ENCODE measurements at places on chromosomes 3 and 15.

DNA sequence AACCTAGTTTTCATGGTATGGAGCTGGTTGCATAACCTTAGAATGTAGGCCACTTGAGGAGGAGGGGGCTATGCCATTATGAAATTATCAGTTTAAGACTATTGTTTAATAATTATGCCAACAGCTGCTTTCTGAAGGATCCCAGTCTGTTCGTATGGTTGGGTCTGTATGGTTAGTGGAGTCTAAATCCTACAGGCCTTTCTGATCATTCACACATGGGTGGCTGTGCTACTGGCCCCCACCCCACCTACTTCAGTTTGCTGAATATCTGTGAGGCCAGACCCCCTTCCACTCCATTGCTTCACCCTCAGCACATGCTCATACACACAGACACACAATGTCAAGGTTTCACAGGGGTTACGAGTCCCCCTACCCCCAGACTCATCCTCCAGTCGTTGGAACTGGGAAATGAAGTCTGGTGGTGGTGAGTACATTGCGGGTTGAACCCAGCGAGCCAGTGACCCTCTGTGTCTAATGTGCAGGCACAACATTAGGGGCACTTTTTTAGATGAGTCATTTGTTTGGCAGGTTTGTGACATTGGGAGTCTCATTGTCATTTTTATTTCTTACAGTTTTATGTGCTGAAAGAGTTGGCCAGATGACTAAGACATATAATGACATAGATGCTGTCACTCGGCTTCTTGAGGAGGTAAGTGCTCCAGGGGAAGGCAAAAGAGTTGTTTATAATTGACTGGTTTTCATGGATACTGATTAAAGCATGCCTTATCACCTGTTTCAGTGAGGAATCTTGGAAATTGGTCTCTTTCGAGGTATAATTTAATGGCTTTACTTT is 85.3 kb downstream of the TRAK1 start:
- no peak for DNase-seq

GRCh38 chr15:64665179-64665578 is 110.2 kb downstream of the RBPMS2 start:
- DNase-seq, result no peak

DNA sequence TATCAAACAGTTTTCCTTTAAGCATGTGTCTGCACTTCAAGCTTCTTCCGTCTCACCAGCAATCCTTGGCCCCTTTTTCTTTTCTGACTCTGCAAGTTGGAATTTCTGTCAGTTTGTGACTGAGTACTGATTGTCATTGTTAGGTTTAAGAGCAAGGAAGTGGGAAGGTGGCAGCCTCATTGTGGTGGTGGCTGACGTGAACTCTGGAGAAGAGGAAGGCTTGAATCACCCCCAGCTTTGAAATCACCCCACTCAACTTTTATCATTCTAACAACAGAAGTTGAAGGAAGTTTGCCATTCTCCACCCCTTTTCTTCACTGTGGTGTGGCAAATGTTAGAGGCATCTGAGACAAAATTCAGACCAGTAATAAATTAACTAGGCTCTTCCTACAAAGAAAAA is 231.6 kb upstream of the AGTR1 start:
- no peak for DNase-seq

DNA sequence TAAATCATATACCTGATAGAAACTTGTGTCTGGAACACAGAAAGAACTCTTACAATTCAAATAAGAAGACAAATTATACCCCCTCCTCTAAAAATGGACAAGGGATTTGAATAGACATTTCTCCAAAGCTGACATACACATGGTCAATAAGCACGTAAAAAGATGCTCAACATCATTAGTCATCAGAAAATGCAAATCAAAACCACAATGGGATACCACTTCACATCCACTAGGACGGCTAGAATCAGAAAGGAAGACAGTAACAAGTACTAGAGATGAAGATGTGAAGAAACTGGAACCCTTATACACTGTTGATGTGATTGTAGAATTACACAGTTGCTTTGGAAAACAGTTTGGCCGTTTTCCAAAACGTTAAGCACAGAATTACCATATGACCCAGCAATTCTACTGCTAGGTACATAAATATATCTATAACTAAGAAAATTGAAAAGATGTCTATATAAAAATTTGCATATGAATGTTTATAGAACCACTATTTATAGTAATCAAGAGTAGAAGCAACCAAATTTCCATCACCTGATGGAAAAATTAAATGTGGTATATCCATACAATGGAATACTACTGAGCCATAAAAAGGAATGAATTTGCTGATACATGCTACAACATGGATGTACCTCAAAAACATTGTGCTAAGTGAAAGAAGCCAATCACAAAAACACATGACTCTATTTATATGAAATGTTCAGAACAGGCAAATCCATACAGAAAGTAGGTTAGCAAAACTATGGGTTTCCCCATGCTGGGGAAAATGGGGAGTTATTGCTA is 60.8 kb downstream of the GREM1 start:
- DNase-seq, result no peak

- peak; percentile 69 for DNase-seq
These were observed 619 bp downstream of the TTBK2 start for GRCh38 chr15:42919799-42920518.

GRCh38 chr15:98745179-98745578 is 96.8 kb downstream of the IGF1R start:
- DNase-seq, result no peak

GRCh38 chr15:92666780-92667179 is 11.2 kb upstream of the FAM174B start:
- no peak for DNase-seq

DNA sequence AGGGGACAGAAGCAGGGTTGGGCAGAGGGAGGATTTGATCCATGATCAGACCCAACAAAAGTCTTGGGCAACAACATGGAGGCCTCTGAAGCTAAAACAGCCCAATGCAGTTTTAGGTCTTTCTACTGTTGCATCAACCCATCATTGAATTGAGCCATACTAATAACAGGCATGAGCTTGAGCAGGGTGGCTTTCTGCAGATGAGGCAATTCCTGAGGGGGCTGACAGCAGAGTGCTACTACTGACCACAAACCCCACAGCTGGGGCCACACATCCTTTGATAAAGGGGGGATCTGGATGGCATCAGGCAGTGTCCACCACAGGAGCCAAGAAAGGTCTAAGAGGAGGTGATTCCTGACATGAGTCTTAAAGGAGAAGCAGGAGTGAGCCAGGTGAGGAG is 517.0 kb upstream of the PPP2R3A start:
- DNase-seq, result no peak

- DNase-seq, result no peak
These were observed 264.3 kb upstream of the LRTM1 start for GRCh38 chr3:55191911-55192775.

GRCh38 chr3:192514081-192514753 is 213.1 kb downstream of the FGF12 start:
- no peak for DNase-seq

DNA sequence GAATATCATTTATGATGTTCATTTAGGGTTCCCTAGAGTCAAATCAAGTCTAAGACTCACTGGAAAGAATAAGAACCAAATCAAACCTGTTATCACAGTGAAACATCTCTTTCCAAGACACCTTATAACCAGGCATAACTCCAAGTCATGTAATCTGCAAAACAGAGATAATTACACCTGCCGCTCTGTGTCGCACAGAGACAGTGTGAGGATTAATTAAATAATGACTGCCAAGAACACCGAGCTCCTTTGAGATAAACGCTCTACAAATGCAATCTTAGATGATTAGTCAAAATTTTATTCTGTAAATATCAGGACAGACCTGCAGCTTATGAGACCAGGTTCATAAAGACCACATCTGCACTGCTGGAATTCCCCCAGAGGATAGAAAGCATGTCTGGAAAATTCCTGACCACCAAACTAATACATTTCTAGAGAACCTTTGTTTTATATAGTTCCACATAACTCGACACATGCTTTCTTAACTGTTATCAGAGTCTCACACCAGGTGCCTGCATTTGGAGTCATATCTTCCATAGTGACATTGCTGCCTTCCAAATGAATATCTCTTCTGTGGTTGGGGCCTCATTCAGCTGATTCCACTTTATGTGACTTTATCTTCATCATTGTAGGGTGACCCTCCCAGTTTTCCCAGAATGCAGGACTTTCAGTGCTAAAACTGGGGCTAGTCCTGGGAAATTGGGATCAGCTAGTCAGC is 252.8 kb downstream of the CD47 start:
- DNase-seq, result no peak

GRCh38 chr3:105349684-105350387 is 16.9 kb upstream of the ALCAM start:
- DNase-seq, result no peak

GRCh38 chr15:82044373-82045178 is 1.2 kb downstream of the MEX3B start:
- DNase-seq, result peak; percentile 35

DNA sequence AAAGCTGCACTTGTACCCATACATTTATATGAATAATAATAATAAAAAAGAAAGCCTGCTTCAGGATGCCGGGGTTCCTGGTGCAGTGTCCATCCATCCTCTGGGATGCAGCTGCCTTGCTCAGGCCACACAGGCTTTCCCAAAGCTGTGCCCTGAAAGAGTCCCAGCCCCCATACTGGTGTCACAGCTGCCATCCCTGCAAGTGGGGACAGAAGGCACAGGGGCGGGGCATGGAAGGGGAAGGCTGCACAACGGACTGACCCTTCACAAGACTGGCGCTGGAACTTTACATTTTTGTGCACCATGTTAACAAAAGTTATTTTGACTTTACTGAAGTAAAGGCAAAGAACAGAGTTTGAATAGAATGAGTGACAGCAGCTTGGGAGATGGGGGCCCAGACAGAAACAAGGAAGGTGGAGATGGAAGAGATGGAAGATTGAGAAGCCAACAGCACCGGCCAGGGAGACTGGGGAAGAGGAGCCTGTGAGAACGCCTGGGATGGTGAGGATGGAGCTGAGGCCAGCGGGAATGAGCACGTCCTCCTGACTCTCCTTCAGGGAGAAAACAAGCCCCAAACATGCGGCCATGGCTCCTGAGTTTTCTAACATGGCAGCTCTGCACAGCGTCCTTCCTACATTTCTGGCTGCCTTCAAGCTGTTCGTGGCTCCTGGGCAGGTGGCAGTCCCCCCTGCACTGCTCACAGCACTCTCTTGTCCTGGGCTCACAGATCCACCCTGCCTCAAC is 73.1 kb downstream of the ABTB1 start:
- no peak for DNase-seq

- no peak for DNase-seq
These were observed 404.4 kb upstream of the PROK2 start for GRCh38 chr3:72189339-72189738.

DNA sequence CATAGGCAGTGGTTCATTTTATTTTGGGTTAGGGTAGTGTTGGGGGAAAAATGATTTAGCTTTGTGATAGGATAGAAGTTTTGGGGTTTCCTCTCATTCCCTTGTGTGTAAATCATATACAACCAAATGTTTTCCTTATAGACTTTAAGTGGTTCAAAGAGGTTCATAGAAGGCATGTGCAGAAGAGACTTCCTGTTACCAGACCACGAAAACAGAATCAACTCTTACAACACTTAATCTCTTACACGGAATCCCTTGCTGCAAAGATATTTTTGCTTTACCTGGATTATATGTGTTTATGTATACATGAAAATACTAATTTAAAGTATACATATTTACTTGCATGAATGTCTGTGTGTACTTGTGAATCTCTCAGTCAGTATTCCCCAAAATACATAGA is 2.9 kb downstream of the TMOD2 start:
- no peak for DNase-seq

GRCh38 chr15:36844534-36844998 is 255.8 kb downstream of the MEIS2 start:
- no peak for DNase-seq

- no peak for DNase-seq
These were observed 32.2 kb downstream of the IL20RB start for GRCh38 chr3:136989781-136990524.

DNA sequence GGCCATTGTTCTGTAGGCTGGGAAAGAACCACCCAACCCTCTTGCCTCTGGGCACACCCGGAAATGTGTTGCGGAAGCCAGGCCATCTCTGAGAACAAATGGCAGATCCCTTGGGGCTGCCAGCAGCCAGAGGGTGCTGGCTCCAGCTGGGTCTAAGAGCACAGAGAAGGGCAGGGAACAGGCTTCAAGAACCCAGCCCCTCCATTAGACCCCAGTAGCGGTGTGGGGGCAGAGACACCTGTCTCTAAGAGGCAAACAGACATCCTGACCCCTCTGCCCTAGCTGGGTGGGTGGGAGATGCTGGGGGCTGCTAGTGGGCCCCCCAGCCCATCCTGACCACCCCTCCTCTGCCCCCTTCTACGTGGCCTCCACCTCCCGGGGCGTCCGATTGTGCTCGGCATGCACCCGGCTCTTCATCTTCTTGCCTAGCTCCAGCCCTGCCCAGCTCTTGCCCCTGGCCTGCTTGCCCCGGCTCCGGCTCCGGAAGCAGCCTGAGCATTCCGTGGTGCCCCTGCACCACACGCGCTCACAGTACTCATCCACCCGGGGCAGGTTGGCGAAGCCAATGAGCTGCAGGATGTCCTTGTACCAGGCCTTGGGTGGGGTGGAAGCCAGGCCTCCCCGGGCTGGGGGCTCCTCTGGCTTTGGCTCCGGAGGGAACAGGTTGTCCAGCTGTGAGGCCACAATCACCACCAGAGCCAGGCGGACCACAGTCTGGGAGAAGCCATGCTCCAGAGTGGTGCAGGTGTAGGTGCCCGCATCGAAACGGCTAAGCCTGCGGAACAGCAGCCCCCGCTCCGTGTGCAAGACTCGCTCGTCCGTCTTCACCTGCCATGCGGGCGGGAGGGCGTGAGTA is 9.4 kb downstream of the SEMA3G start:
- DNase-seq, result no peak

GRCh38 chr15:73030122-73030679 is 22.1 kb upstream of the NEO1 start:
- DNase-seq, result no peak

- DNase-seq, result no peak
These were observed 43.4 kb downstream of the TPRA1 start for GRCh38 chr3:127546970-127547733.

DNA sequence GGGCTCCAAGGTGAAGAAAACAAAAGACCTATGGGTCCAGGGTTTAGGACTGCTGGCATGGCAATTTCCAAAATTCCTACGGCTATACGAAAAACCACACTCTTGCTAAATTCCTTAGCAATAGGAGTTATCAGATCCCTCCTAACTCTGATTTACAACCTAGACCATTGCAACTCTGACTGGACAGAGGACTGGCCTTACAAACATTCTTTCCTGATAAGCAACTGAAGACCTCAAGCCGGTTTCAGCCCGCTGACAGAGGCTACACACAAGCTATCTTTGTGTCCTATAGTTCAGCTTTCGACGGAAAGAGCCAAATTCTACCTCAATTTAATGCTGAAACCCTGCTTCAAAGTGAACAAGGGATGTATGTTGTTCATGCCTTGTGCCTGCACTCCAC is 38.3 kb upstream of the AGBL1 start:
- no peak for DNase-seq

DNA sequence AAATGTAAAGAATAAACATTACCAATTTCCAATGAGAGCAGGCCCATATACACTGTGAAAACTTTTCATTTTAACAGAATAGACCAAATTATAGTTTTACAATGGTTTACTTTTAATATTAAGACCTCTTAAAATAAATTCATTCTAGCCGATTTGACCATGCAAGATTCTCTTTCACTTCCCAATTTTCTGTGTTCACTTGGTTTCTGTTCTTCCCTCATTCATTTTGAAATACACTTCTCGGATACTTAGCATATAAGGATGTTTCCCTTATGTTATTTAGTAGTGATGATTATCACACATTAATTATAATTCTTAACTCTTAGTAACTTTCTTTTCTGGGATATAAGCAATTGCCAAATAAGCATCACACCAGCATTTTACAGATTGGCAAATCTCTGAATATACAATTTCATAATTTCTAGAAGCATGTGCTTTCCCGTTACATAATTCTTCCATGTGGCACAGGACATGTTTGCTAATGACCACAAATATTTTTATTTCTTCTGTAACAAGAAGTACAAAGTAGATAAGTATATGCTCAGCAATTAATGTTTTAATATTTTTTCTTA is 13.9 kb downstream of the OR5H15 start:
- no peak for DNase-seq
